Mammary epithelial cell (primary cell): ENCODE measurements at places on chromosomes 3 and 15.

DNA sequence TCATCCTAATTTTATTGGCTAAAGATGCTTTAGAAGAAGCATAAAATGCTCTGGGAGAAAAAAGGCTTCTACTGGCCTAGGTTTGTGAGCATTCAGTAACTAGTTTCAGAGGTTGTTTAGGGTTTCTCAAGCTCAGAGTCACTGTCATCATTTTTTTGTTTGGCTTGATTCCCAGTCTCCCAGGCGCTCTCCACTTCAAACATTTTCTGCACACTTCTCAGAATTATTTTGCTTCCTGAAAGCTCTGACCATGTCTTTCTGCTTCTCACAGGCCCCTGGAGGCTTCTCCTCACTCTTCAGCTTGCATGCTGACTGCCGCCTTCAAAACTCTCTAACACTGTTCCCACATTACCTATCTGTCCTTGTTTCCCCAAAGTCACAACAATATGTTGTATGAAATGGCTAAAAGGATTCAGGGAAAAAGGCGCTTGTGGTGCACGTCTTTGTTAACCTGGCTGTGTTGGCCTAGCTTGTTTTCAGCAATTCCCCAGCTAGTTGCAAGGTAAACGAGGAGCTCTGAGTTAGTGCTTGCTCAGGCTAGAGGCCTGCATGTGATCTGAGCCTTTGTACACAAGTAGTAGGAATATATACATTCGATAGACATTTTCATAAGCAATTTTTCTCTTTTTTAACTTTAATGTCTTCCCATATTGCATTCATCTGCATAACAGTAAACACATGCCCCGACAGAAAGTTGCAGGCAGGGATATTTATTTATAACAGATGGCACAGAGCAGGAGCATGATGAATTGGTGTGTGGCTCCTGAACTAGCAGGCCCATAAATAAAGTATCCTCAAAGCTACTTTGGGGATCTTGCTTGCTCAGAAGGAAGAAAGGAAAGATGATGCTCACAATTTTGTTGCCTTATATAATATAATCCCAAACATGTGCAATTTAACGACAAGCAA is 129.2 kb upstream of the DPH6 start:
- DNase-seq: no peak

- peak; percentile 55 for DNase-seq
Observed at GRCh38 chr3:104628185-104628789, 738.4 kb upstream of the ALCAM start.

DNA sequence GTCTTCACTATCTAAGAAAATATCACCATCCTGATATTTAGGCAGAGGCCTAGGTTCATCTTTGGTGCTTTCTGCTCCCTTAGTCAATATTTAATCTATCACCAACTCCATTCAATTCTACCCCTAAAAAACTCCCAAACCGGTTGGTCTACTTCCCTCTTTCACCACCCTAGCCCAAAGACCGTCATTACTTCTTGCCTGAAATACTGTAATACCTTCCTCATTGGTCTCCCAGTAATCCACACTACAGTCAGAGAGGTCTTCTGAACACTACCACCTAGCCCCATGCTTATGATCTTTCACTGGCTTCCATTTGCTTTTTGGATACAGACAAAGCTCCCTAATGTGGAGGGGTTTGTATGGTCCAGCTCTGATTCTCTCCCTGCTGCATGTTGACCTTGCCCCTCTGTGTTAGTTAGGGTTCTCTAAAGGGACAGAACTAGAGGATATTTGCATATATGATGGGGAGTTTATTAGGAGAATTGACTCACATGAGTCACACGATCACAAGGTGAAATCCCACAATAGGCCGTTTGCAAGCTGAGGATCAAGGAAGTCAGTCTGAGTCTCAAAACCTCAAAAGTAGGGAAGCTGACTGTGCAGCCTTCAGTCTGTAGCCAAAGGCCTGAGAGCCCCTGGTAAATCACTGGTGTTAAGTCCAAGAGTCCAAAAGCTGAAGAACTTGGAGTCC is 36.4 kb upstream of the ATP2C1 start:
- peak; percentile 71 for DNase-seq

GRCh38 chr15:28886431-28887338 is 911 bp downstream of the APBA2 start:
- no peak for DNase-seq

GRCh38 chr3:119315600-119316312 is 21.6 kb downstream of the ARHGAP31 start:
- DNase-seq: no peak

- DNase-seq: peak; percentile 99
Observed at GRCh38 chr3:100525753-100526612, 33.6 kb downstream of the TMEM45A start.

DNA sequence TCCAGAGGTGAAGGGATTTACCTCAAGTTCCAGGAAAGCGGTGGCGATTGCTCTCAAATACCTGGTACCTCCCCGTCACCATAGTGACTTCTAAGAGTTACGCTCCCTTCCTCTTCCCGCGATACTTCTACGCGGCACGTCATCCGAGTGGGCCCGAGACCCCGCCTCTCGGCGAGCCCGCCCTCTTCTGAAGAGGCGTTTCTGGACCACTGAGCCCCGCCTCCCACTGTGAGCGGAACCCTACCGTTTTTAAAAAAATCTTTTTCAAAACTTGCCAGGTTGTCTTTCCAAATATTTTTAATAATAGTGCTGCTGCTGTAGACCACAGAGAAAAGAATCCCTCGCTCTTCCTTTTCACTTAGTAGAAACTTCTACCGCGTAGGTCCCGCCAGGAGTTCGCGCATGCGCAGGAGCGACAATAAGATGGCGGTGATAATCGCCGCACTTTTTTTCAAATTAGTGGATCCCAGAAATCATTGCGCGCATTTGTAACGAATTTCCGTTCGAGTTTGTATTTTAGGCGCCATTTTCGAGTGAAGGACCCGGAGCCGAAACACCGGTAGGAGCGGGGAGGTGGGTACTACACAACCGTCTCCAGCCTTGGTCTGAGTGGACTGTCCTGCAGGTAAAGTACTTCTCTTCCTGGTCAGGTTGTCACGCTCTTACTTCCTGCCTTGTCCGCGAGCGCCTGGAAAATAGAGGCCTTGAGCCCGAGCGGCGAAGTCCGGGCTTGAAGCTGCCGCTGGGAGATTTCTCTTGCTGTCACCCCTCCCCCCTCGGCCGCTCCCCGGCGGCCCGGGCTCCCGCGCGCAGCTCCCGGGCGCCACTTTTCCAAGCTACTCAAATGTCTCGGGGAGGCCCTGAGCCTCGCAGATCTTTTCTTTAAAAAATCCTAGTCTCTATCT is at the start of the genes IFT80 and SMC4:
TSS of gene IFT80 (minus strand) at position 101 of the 905 bp plus-strand sequence. CDS start 14,625 bp downstream, outside the sequence.
TSS of gene SMC4 (plus strand) at position 526 of the 905 bp plus-strand sequence. CDS start 1,177 bp downstream, outside the sequence.
- DNase-seq: peak; percentile 95

GRCh38 chr3:160735826-160736225 is 20.2 kb upstream of the PPM1L start:
- DNase-seq: no peak

DNA sequence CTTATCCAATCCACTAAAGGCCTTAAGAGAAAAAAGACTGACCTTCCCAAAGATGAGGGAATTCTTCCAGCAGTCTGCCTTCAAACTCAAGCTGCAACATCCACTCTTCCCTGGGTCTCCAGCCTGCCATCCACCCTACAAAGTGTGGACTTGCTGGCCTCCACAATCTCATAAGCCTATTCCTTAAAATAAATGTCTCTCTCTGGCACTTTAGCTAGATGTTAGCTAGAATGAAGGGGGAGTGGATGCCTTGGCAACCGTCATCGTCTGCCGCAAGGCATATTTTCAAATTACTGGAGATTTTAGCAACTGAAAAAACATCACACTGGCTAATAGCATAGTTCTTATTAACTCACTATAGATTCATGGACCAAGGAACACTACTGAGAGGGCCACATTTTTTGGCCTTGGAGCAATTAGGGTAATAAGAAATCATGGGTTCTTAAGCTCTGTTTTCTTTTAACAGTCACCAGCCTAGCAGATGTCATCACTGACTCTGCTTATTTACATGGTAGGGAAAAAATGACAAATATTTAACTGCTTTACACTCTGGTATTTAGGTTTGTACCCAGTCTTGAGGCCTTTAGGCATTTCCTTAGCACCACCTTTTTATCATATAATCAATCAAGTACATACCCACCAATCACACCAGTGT is 245.3 kb downstream of the MYRIP start:
- no peak for DNase-seq

- no peak for DNase-seq
Observed at GRCh38 chr15:42121021-42121420, 26.7 kb upstream of the PLA2G4D start.

- DNase-seq: peak; percentile 41
Observed at GRCh38 chr3:170128977-170129431, 52.5 kb downstream of the PHC3 start.

DNA sequence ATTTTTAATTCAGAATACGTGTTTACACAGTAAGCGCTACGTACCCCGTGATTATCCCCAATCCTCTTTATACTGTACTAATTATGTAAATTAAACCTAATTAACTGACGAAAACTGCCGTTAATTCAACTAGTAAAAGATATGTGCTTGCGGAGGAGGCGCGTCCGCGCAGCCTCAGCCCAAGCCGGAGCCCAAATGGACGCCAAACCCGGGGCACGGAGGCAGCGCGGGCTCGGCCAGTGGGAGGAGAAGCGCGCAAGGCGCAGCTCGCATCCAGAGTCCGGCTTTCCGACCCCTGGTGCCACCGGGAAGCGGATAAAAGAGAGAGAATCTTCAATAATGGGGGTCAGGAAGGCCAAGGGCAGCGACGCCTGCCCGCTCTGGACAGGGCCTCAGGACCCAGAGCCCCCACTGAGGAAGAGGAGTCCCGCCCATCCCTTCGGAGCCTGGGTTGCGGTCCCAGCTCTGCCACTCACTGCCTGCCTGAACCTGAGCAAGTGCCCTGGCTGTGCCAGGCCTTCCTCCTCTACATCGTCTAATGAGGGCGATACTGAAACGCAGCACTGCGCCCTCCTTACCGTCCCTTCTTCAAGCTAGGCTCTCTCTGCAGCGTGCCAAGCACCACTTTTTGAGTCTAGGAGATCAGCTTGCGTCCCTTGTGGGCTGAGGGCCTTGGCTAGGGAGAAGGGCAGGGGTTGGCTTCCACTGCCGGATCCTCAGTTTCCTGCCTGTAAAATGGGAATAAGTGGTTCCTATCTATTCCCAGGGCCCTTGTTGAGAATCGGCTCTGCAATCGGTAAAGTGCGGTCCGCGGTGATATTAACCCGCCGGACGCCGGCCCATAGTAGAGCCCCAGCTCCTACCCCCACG is 5.0 kb upstream of the SKOR1 start:
- no peak for DNase-seq

DNA sequence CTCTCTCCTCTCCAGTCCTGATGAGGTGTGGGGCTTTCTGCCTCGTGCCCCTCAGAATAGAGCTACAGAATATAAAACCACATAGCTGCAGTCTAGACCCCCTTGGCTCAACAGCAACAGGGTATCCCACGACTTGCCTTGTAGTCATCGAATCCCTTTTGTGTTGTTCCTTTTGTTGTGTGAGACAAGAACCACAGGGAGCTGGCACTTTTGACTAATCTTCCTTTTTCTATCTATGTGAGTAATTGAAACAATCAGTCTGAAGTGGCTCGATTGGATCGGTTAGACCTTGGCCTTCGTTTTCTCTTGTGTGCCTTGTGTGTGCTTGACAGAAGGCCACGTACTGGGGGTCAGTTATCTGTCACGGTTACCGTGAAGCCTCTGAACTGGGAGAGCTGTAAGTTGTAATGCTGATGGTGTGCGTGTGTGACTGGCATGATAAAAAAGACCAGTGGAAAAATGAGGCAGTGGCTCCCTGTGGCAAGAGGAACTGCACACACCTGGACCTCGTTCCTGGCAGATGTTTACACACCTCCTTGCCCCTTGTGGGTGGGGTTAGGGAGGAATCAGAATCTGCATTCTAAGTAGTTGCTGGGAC is 23.2 kb upstream of the IQCF6 start:
- no peak for DNase-seq

GRCh38 chr3:139307601-139308555 is 35.9 kb upstream of the MRPS22 start:
- no peak for DNase-seq

- DNase-seq: no peak
Observed at GRCh38 chr15:63057468-63058345, 15.2 kb downstream of the TPM1 start.

- DNase-seq: no peak
Observed at GRCh38 chr3:99332718-99333117, 305.7 kb upstream of the COL8A1 start.

GRCh38 chr3:123571264-123571972 is 13.4 kb downstream of the HACD2 start:
- no peak for DNase-seq

DNA sequence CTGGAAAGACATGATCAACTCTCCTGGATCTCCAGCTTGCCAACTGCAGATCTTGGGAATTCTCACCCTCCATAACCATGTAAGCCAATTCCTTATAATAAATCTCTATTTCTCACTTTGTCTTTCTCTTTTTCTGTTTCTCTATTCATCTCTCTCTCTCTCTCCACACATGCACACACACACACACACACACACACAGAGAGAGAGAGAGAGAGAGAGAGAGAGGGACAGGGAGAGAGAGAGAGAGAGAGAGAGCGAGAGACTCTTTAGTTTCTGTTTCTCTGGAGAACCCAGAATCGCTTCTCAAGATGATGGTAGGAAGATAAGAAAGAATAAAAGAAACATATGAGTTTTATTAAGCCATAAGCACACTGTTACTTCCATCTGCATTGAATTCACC is 111.9 kb downstream of the BCHE start:
- DNase-seq: no peak

GRCh38 chr3:138609898-138610266 is 1.3 kb downstream of the FAIM start:
- no peak for DNase-seq

DNA sequence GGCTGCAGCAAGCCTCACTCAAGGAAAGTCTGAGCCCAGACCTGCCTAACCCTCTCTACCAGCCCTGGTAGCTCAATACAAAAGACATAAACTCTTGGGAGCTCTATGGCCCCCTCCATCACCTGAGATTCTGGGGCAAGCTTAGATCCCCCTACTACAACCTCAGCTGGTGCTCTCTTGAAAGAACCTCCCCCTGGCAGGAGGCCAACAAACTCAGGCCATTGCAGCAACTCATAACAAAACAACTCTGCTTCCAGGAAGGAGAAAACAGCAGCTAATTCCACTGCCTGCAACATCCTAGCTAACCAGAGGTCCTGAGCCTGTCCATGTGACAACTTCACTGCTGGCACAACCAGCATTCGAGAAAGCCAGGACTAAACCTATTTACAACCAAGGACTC is 169.2 kb downstream of the ROBO1 start:
- no peak for DNase-seq

DNA sequence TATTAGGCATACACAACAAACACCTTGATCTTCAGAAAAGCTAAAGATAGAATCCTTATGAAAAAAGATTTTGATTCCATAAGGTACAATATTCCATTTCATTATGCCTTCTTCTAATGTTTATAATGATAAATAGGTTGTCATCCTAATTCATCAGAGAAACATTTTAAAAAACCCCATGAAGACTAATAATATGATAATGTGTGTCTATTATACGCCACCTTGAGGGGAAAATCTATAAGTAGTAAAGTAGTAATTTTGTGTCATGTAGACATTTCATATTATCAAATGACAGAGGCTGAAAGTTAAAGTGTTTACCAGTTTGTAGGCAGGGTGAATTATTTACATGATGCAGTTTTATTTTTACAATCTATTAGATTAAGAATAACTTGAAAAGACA is 524.3 kb downstream of the GBE1 start:
- no peak for DNase-seq
